Epithelial cell of prostate (primary cell): ENCODE measurements at places on chromosomes 1 and 21.
A peak's percentile ranks its signal among the peaks of the same experiment; 100 is the strongest.

DNA sequence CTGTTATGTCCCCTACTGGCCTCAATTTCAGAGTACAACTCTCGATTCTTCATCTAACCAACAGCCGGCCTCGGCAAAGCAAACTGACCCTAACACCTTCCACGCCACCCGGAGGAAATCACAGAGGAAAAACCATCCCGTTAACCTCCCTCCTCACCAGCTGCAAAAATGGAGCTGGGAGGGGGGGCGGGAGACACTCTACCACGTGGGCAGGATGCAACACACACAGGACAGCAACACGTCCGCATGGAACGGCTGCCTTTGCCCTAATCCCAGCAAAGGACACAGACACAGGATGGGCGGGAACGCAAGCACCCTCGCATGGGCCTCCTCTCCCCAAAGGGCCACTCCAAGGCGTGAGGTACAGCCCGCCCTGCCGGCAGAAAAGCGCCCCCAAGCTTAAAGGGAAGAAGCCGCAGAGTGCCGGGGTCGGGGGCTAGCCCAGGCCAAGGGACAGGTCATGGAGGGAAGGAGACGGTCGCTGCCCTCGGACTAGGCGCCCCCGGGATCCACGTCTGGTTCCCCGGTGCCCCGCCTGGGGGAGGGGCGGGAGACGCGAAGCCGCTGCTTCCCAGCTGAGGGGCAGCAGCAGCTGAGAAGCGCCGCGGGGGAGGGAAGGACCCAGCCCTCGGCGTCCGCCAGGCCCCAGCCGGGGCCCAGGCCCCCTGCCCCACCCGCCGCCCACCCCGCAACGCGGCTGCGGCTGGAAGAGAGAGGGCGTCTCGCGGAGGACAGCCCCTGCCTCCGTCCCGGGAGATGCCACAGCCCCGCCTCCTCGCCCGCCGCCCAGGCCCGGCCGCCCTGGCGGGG lies 590 bp downstream of the FOXJ3 start:
- peak; percentile 10 for DNase-seq

DNA sequence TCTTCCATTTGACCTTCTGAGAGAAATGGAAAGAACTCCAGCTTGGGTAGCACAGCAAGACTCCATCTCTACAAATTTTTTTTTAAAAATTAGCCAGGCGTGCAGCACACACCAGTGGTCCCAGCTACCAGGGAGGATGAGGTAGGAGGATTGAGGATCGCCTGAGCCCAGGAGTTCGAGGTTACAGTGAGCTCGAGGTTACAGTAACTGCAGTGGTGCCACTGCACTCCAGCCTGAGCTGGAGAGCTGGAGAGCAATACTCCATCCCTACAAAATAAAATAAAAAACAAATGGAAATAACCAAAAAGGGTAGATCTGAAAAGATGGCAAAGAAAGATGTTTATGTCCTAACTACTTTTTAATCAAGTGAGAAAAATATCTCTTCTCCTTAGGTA lies 14.5 kb downstream of the POGZ start:
- DNase-seq = no peak

DNA sequence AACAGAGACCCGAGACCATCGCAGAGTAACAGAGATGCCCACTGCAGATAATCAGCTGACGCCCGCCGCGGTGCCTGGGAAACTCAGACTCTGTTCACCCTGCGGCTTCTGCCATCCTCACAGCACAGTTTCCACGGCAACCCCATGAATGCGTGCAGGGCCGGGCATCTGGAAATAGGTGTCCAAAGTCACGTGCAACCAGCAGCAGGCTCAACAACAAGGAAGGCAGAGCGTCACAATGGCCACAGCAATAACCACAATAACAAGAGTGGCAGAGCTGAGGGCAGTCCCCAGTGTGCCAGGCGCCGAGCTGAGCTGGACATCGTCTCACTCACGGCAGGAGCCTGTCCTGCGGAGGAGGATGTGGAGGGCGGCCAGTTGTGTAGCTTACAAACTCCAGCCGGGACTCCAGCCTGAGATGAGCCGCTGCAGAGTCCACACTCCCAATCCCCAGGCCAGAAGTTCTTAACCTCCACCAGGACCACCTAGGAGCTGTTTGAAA lies 102.0 kb downstream of the CRYAA start:
- no peak for DNase-seq

- DNase-seq = no peak
Observed at GRCh38 chr1:13828454-13829151, 128.6 kb downstream of the PRDM2 start.

DNA sequence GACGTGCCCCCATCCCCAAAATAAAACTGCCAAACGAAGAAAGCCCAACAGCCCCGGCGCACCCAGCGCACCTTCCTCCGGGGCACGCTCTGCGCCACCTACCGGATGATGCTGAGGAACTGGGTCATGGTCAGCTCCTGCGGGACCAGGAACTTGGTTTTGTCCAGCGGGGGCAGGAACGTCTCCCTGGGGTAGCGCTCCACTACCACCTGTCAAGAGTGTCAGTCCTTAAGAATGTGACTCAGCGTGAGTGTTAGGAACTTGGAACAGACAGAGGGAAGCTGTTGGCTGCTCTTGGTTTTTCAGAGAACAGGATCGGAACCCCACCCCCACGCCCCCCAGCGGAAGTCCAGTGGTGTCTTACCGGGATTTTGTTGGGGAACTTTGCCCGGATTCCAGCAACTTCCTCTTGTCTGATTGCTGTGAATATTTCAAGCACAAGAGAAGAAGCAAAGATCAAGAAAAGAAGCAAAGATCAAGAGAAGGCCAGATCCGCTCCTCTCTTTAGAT lies 431 bp downstream of the MAP1LC3C start:
- peak; percentile 40 for DNase-seq

GRCh38 chr21:17512253-17513213 lies at the start of gene CXADR:
Gene CXADR (plus strand): TSS chr21:17513043. CDS start chr21:17513130, 87 bp downstream.
- no peak for DNase-seq

DNA sequence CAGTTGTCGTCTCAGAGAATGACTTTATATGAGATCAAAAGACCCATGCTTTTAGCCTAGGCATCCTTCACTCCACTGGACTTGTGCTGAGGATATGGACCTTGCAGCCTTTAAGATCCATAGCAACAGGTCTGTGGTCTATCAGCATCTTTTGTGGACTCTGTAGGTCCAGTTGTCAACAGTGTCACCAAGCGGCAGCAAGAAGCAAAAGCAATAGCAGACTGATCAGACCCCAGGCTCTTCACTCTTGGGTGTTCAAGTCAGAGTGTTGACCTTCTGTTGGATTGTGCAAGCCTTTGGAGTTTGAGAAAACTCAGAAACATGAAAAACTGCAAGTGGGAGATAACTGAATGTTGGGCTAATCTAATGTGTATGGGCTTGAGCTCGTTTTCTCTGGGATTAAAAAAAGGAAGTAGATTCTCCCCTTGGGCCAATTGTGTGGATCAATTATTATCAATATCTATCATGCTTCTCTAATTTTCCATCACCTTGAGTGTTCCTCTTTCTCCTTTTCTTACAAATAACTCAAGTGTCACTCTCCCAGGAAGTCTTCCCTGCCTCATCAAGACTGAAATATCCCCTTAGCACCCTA lies 144.2 kb downstream of the LYPLAL1 start:
- no peak for DNase-seq

- DNase-seq = no peak
Observed at GRCh38 chr1:221765527-221765926, 23.6 kb upstream of the DUSP10 start.

DNA sequence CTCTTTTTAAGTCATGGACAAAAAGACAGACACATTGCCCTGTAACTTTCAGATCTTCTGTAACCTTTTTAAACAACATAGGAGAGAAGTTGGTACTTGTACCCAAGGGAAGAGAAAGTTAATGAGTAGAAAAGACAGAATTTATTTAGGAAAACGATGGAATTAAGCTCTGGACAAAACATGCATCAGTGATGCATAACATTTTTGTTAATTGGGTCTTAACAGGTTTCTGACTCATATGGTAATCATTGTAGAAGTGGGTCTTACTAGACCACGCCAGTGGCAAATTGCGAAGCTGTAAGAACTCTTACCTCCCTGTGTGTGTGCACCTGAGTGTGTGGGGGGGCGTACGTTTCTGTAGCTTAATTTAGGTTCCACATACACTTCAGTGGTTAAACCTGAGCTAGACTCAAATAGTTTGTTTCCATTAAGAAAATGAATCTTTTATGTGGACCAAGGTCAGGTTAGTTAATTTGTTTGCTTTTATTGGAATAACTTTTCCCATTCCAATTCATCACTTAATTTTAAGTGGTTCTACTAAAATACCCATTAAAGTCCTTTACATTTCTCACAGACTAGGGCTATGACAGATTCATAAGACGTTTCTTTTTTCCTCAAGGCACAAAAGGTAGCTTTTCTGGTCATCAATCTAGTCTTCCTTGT lies 48.1 kb downstream of the NFIA start:
- no peak for DNase-seq

DNA sequence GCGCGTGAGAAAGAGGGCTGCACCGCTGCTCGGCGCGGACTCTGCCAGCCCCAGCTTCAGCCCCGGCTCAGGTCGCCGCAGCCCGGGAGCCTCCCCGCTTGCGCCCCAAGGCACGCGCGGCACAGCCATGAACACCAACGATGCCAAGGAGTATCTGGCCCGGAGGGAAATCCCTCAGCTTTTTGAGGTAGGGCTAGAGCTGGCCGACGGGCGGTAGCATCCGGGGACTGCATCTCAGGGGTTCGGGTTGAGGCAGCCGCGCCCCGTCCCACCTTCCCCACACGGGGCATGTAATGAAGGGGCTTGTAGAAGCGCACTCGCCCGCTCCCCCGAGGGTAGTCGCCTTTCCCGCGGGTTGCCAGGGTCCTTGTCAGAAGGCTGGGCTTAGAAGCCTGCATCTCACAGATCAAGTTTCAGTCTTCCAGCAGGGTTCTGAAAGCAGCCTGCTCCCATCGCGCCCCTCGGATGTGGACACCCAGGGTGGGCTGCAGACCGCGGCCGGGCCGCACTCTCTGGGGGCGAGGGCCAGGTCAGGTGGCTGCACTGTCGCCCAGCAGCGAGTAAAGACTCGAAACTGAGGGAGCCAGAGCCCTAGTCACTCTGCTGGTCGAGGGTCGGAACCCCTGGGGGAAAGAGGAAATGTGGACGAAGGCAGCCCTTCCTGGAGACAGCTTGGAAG lies 507 bp downstream of the AK5 start:
- no peak for DNase-seq

DNA sequence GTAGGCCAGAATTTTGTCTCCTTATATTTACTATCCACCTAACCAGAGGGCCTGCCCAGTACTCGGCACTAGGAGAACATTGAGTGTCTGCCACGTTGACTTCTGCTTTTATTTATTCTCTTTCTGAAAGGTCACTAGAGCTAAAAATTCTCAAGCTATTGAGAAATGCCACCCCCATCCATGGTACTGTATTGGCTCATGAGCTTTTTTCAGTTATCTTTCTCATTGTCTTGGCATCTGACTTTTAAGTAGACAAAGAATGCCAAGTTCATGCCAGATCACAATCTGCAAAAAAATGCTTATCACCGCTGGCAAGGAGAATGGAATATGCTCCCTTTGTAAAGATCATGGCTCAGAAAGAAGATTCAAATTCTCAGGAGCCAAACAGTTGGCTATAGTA lies 49.8 kb upstream of the MROH9 start:
- DNase-seq = no peak

DNA sequence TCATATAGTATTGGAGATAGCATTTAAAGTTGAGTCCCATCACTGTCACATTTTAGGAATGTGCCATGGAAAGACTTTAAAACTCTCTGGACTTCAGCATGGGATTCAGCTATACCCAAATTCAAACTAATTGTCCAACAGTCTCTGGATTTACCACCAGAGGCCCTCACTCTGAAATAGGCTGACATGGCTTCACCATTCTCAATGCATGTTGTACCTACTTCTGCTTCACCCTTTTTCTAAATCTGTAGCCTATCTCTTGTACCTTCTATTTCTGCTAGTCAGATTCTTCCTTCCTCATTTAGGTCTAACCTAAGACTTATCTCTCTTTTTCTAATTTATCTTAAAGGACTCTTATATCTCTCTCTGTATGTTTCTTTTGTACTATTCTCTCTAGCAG lies 512.7 kb upstream of the ZRANB2 start:
- no peak for DNase-seq

DNA sequence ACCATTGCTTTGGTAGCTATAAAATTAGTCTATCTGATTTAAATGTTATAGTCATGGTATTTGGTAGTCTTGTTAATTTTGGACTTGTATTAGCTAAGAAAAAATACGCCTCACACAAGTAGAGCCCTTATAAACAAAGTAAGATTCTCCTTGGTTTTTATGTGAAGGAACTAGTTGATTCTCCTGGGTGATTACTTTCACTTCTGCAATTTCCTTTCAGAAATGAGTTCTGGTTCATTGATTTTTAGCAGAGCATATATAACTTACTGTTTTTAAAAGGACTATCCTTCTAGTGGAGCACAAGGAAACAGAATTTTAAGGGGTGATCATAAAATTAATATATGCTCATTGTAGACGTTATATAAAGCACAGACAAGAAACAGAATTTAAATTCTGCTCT lies 120.1 kb downstream of the BACH1 start:
- no peak for DNase-seq

GRCh38 chr1:9013819-9014218 lies 12.4 kb downstream of the SLC2A7 start:
- no peak for DNase-seq

- DNase-seq = no peak
Observed at GRCh38 chr1:22903113-22903512, 69.6 kb downstream of the LACTBL1 start.

DNA sequence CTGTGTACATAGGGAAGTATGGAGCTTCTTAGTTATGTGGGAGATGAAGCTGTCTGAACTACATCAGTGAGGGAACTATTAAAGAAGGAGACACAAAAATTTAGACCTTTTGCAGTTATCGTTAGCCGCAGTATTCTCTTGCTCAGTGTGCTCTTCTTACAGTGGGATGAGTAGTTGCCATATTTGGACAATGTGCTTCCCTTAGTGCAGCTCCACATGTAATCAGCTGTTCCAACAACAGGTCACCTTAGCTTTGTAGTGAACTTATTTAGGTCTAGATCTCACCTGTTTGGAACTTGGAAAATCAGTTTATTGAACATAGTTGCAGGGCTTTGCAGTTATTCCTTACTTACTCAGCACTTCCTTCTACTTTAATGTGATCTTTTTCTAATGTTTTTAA lies 18.1 kb downstream of the GPR52 start:
- DNase-seq = no peak
